ENCODE measurements at places on chromosomes 7 and 10. TPM values are rescaled to one million over a fixed set of nuclear protein-coding genes. Genes with fewer than 3 reads are reported as not detected.

- no peak for DNase-seq
These were observed 143.1 kb downstream of the NPY start for GRCh38 chr7:24427048-24427447.

DNA sequence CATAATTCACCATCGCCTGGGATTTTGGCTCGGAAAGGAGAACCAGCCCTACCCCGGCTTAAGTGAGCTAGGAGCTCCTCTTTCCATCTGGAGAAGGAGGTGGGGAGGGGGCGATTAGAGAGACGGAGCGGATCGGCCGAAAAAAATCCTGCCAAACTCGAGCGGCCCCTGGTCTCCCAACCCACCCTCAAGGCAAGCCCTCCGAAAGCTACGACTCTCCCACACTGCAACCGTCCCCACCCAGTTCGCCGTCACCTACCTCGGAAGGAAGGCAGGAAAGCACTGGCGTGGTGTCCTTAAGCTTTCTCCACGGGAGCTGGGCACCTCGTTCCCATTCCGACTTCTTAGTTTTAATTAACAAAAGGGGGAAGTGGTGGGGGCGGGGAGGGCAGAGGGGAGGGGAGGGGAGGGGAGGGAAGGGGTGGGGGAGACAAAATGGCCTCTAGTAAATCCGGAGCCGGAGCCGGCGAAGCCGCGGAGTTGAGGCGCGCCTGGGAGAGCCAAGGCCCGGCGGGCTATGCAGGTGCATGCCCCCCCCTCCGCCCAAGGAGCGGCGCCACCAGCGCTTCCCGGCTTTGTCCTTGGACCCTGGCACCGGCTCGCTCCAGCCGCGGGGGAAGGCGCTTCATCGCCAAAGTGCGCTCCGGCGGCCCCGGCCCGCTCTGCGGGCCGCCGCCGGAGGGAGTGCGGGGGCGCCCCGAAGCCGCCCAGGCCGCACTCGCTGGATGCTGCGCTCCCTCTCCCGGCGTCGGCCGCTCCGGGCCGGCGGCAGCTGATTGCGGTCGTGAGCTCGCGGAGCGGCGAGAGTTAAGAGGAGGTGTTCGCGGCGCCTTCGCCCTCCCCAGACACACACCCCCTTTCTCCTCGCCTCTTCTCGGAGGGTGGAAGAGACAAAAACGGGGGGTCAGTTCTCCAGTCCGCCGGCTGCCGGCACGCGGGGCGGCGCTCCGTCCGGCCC, at the start of gene LRRC4:
Gene LRRC4, minus strand, starts transcription at position 784 of the 958 bp plus-strand sequence. CDS start 797 bp downstream, outside the sequence.
- DNase-seq, result peak; percentile 34

DNA sequence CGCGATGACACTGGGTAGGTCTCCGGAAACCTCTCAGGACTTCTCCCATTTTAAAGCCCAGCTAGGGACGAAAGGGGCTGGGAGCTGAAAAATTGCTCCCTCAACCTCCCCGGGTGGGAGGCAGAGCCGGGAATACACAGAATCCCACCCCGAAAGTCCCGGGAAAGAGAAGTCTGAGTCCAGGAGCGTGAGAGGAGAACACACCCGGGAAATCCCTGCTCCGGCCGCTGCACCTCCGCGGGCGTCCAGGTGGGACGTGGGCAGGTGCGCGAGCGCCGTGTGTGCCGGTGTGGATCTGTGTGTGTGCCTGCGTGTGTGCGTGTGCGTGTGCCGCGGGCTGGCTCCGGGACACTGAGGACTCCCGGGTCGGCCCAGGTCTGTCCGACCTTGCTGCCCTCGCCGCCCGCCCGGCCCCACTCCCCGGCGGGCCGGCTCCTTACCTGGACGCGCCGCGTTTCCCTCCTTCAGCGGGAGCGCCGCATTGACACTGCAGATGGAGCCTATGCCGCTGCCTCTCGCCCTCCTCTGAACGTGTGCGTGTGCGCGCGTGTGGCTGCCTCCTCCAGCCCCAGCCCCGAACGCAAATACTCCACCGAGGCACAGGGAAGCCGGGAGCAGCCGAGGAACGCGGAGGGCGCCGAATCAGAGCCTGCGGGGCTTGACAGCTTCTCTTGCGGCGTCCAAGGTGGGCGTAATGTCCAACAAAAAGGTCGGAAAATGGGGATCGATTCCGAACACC, at the start of gene PLXNA4:
Gene PLXNA4, minus strand, starts transcription at position 489 of the 739 bp plus-strand sequence. CDS start 67,777 bp downstream, outside the sequence.
- DNase-seq, result peak; percentile 21

GRCh38 chr10:71242622-71243009, 30.2 kb downstream of the UNC5B start:
- no peak for DNase-seq

- DNase-seq, result no peak
These were observed 22.3 kb upstream of the COMMD3 start for GRCh38 chr10:22293747-22294404.

- DNase-seq, result peak; percentile 64
These were observed 68.4 kb downstream of the CDC123 start for GRCh38 chr10:12264204-12264940.

- no peak for DNase-seq
These were observed 100.8 kb upstream of the STK17A start for GRCh38 chr7:43481902-43482678.

DNA sequence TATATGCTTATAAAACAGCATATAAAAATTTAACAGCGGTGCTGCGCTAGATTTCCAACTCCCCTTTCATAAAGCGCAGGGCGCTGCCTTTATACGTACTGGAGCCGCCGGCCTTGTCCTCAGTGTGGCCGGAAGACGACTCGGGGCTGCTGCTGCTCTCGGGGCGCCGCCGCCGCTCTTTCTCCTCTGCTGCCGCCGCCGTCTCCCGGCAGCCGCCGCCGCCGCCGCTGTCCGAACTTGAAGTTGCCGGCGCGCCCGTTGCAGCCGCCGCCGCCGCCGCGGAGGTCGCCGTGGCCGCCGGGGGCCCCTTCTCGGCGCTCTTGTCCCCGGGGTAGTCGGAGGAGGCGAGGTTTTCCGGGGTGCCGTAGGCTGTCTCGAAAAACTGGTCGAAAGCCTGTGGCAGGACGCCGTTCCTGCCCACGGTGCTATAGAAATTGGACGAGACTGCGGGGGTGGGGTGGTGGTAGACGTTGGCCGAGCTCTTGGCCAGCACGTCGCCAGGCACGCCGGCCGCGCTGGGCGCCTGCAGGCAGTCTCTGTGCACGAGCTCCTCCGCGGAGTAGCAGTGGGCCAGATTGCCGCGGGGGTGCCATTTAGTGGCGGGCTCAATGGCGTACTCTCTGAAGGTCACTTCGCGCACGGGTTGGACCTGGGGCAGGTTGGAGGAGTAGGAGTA, 557 bp downstream of the HOXA11 start:
- DNase-seq, result no peak

- DNase-seq, result no peak
These were observed 134.4 kb downstream of the ZMIZ1 start for GRCh38 chr10:79203014-79203644.

GRCh38 chr10:5949009-5949759, 28.2 kb downstream of the IL15RA start:
- peak; percentile 15 for DNase-seq

DNA sequence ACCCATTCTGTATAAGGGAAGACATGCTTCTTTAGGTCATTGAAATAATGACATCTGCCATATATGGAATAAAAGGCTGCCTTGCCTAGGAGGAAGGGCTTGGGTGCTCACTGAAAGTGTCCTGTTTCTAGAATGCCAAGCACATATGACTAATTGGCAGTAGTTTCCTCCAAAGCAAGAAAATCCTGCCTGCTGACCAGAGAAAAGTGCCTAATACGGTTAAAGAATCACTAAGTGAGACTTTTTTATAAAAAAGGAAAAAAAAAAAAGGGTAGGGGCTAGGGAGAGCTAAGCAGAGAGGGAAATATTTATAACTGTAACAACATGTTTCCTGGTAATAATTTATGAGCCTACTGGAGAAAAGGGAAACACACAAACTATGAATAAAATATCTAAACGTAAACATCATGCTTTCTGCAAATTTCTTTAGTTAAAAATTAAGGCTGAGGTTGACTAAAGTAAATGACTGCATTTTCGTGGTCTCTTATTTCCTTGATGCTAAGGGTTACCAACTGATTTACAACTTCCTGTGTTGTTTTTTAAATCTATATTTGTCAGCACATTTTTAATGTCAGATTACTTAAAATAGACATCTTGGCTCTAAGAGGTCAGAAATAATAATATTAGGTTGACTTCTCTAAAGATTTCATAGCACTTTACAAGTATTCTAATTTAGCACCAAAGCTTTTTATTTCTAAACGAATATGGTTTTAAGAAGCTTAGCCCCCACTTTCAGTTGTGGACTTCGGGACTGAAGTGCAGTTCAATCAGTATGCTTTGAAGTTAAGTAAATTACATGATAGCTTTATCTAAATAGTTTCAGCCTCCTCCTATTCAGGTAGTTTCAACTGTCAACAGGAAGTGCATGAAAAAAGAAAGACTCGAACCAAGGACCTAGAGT, 89.6 kb downstream of the CABCOCO1 start:
- no peak for DNase-seq

DNA sequence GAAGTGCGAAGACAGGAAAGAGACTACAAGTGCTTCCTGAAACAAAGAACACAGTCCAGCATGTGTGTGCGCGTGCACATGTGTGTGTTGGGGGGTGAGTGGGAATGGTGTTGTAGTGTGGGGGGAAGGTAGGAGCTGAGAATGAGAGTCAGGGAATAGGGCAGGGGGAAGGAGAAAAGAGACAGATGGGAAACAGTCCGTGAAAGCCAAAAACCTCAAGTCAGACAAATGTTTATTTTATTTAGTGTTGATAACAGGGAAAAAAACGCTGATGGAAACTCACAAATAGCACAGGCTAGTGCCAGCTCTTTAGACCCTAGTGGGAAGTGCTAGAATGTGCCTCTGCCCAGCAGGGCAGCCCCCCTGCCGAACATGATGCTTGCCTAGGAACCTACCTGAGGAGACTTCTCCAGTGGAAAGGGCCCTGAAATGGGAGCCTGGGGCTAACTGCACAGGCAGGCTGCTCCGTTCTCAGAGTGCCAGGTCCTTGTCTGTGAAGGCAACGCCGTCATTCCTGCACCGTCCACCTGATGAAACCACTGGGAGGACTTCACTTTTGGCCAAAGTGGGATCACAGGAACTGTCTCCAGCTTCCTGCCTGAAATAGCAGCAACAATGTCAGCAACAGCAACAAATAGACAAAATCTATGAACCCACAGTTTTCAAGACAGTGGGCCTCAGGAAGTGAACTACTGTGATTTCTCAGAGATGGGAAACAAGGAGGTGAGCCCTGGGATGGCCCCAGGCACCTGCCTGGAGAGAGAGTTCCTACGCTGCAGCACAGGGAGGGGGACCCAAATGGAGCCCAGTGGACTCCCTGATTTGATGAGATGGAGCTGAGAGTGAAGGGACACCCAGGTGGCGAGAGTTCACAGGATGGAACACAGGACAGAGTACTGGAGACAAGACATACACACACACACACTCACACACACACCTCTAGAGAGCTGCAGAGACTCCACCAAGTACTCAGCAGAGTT, 379.7 kb downstream of the RPS24 start:
- no peak for DNase-seq

GRCh38 chr10:79239275-79239779, 107.9 kb upstream of the PPIF start:
- no peak for DNase-seq

GRCh38 chr7:106015381-106016218, 52.5 kb downstream of the CDHR3 start:
- DNase-seq, result no peak

GRCh38 chr10:112907893-112908292, 42.2 kb upstream of the TCF7L2 start:
- no peak for DNase-seq

DNA sequence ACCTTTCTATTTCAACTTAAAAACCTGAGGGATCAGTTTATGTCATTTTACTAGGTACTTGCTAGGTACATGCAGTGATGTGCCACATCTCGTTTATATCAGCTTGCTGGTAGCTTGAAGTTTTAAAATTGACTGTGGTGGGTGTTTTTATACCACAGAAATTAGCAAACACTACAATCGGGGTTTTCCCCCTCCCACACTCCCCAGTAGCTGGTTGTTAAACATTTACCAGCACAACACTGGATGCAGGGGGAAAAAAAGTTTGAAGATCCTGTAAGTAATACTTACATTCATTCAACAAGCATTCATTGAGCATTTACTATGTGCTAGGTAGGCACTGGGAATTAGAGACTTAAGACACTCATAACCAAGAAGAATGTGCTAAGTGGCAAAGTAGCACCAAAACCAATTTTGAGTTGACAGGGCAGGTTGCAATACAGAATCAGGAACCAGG, 32.6 kb downstream of the USP6NL start:
- DNase-seq, result no peak

DNA sequence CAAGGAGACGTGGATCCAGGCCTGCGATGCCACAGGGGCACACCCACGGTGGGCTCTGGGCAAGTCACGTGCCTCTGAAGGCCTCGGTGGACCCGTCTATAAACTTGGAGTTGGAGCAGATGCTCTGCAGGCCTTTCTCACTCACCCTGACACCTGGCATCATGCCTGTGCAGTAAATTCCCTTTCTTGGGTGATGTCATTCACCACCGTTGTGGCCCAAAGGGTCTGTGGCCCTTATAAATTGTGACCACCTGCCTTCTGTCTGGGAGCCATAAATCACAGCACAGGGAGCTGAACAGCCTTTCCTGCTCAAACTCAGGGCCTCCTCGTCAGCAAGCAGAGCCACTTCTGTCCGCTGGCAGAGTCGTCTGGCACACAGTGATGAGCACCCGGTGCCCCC, 52.2 kb downstream of the GPAM start:
- no peak for DNase-seq

DNA sequence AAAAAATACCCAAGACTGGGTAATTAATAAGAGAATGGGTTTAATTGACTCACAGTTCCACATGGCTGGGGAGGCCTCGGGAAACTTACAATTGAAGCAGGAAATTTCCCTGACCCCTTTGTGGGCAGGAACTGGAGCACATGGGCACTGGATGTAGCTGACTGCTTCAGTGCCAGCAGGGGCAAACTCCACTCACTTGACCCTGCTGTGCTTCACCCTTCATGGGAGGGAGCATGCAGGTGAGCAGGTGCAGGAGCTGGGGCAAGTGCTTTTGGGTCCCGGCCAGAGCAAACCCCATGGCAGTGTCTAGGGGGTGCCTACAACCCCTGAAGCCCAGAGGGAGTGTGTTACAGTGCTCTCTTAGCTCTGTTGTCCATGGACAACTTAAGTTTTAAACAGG, 132.6 kb downstream of the AKR1D1 start:
- no peak for DNase-seq

DNA sequence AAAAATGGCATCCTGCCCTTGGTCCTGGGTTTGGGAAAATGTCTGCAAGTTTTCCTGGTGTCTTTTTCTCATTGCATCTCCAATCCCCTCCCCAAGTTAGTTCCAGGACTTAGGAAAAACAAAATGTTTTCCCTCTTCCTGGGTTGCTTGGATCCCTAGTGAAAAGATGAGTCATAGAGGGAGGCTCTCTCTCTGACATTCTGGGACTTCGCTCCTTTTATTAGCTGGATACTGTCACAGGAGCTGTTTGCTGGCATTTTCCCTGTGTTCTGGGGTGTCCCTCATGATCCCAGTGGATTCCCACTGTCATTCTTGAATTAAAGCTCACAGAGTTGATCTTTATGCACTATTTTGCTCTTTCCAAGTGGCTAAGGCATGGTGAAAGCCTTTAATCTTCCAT, 316.4 kb upstream of the MBL2 start:
- no peak for DNase-seq

Gene CTAGE8
- 0.97 TPM for total RNA-seq

Gene ADARB2
- total RNA-seq, result 0.30 TPM

Gene MOGAT3
- not detected for total RNA-seq

Gene GRID2IP
- total RNA-seq, result 0.07 TPM

Gene CALHM1
- total RNA-seq, result 0.12 TPM

Gene WDFY4
- total RNA-seq, result 0.37 TPM

Gene CHST15
- not detected for total RNA-seq

Gene NYAP1
- 0.32 TPM for total RNA-seq

Gene PPRC1
- 49.4 TPM for total RNA-seq

Gene OPALIN
- total RNA-seq, result not detected
